T-cell (primary cell): ENCODE measurements at places on chromosomes 4 and X.

- DNase-seq = no peak
Measured at GRCh38 chr4:11489453-11490083, 60.9 kb upstream of the HS3ST1 start.

DNA sequence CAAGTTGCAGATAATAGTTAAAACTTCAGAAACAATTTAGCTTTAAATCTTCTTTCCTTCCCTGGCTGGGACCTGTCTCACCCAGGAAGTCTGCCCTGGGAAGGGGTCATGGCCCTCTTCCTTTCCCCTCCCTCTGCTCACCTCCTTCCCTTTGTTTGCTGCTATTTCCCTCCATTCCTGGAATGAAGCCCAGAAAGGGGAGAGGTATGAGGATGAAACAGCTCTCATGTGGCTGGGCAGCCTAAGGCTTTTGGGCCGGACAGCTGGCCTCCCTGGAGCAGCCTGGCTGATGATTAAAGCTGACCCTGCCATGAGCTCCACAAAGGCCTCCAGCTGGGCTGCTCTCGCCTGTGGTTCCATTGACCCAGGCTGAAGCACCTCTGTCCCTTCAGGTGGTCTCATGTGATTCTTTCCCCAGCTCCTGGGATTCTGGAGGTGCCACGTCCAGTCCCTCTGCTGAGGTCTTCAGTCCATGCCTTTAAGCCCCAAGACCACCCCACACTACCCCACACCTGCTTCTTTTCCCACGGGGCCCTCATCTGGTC is 202.1 kb downstream of the PTTG2 start:
- no peak for DNase-seq

GRCh38 chr4:28562913-28563312 is 1702.3 kb downstream of the STIM2 start:
- DNase-seq = no peak

DNA sequence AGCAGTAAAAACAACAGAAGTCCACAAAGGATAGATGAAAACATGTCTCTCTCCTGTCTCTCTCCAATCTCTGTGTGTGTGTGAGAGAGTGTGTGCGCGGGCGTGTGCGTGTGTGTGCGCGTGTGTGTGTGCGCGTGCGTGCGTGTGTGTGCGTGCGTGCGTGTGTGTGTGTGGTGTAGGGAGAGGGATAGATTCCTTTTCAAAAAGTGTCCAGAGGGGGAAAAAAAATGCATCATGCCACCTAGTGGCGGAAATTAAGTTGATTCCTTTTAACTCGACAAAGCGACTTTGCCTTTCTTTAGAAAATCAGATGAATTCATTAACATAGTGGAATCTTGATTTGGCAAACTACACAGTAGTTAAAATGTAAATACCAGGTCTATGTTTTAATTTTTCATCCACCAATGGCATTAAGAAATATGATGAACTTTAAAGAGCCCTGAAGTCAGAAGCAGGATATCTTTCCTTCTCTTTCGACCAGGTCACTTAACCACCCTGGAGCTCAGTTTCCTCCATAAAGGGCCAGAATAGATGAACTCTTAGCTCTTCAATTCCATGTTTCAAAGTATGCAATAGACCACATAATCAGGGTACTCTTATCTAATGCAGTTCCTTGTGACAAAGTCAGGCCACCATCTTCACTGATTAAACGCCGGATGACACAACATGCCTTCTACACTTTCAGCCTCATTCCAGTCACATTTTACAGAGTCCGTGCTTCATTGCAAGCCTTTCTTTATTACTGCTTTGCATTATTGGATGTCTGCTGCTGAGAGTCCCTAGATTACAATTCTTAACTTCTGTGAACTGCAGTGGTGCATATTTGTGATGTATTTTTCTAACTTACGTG is 162.8 kb downstream of the FBXO8 start:
- DNase-seq = peak; percentile 1

GRCh38 chrX:53433651-53434639 is at the start of gene HSD17B10:
TSS of gene HSD17B10 (minus strand) at chrX:53434370. CDS start at chrX:53434345, 25 bp downstream.
- peak; percentile 85 for DNase-seq

GRCh38 chr4:36944232-36944631 is 300.3 kb upstream of the NWD2 start:
- no peak for DNase-seq

DNA sequence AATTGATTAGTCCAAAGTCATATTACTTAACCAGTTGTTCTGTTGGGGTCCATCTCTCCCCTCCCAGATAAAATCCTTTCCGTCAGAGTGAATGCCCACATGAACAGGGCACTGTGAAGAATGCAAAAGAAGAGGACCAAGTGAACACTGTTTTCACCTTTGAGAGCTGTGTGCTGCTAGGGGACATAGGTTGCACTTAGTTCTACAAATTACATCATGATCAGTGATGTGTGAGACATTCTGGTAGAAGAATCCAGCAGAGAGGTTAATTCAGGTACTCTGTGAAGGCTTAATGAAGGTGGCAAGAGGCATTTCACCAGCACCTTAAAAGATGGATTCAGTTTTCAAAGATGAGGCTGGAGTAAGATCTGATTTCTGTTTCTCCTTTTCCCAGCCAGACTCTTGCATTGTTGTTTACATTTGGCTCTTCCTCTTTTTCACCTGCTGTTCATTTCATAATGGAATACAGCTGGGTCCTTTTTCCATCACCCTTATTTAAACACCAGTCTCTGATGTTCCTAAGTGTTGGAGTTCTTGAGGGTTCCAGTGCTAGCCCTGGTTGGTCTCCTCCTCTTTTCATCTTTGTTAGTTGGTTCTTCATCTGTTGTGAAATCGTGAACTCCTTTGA is 10.9 kb downstream of the GAB1 start:
- no peak for DNase-seq
